ENCODE measurements at places on chromosomes 7 and 10.

- DNase-seq = no peak
These were observed 2.6 kb downstream of the MYO1G start for GRCh38 chr7:44976040-44976745.

GRCh38 chr7:69817121-69817520 is 218.8 kb downstream of the AUTS2 start:
- no peak for DNase-seq

DNA sequence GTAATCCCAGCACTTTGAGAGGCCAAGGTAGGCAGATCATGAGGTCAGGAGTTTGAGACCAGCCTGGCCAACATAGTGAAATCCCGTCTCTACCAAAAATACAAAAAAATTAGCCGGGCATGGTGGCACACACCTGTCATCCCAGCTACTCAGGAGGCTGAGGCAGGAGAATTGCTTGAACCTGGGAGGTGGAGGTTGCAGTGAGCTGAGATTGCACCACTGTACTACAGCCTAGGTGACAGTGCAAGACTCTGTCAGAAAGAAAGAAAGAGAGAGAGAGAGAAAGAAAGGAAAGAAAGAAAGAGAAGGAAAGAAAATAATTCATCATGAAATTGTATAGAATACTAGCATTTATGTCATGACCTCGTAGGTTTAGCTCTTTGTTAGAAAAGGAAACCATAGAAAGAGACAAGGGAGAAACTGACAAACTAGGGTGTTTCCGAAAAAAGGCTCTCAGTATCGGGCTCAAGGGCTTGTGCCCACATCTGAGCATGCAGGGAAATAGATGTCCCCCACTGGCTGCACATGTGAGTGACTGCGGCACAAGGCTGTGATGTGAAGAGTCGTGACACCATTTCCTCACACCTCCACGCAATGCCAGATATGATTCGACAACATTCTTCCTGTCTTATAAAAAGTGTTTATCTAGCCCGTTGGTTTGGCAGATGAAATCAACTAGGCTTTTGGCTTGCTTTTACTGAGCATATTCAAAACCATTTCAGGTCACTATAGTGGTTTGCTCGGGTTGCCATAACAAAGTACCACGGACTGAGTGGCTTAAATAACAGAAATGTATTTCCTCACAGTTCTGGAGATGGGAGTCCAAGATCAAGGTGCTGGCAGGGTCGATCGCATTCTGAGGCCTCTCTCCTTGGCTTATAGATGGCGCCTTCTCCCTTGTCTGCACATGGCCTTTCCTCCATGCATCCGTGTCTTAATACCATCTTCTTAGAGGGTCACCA is 2.0 kb downstream of the SRGN start:
- DNase-seq = no peak

DNA sequence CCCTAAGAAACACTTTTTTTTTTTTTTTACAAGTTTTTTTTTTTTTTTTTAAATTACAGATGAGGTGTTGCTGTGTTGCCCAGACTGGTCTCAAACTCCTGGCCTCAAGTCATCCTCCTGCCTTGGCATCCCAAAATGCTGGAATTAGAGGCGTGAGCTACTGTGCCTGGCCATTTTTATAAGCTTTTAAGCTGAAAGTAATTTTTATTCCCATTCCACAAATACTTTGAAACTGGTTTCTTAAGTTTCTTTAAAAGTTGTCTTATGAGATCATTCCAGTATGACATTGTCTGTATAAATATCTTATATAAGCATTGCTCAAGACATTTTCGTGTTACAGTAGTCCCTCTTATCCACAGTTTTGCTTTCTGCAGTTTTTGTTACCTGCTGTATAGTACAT is 61.4 kb upstream of the CYP26C1 start:
- DNase-seq = no peak

GRCh38 chr10:29486433-29486832 is 148.3 kb downstream of the SVIL start:
- no peak for DNase-seq

- DNase-seq = no peak
These were observed 176.2 kb downstream of the PTPRN2 start for GRCh38 chr7:158411232-158411950.

DNA sequence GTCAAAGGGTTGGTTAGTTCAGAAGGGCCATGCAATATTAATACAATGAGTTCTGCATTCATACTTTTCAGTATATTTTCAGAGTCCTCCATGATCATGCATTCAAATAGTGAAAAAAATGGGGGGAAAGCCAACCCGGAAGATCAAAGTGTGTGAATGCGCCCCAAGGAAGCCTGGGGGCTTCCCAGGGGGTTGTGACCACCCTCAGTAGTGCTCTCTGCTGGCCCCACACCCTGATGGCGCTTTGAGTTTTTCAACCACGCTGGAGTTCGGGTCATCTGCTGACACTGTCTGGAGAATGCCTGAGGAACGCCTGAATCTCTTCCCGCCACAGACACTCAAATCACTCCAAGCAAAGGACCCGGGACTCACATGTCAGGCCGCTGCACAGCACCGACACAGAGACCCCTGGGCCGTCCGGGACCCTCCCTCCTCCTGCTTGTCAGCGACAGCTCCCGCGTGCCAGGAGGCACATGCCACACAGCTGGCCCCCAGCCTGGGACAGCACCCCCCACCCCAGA is 1.0 kb downstream of the TNS3 start:
- DNase-seq = no peak

DNA sequence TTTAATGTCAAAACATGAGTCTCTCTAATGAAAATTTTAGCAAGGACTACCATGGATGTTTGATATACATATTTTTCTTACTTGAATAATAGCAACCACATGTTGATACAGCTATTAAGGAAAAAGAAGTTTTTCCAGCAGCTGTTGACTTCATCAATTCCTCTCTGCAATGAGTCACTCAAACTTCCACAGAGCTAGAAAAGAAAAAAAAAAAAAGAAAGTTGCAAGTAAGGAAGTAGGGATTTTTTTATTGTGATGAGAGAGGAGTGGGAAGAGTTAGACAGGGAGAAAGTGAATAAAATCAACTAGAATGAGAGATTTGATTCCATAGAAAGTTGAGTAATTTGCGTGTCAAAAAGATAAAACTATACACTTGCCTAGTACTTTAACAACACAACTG is 46.2 kb downstream of the CAV1 start:
- no peak for DNase-seq

DNA sequence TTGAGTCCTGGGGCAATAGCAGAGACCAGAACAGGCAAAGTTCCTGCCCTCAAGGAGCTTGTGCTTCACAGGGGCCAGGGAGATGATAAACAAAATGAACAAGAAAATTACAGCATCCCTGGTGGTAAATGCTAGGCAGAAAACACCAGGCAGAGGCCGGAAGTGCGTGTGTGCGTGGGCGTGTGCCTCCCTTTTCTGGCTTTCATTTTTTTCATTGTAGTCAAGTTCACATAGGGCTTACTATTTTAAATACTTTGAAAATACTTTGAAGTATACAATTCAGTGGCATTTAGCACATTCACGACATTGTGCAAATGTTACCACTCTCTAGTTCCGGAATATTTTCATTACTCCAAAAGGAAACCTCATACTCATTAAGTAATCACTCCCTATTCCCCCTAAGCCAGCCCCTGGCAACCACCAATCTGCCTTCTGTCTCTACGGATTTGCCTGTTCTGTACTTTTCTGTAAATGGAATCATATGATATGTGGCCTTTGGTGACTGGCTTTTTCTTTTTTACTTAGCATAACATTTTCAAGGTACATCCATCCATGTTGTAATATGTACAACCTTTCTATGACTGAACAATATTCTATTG is 88.1 kb upstream of the PDCD4 start:
- no peak for DNase-seq

DNA sequence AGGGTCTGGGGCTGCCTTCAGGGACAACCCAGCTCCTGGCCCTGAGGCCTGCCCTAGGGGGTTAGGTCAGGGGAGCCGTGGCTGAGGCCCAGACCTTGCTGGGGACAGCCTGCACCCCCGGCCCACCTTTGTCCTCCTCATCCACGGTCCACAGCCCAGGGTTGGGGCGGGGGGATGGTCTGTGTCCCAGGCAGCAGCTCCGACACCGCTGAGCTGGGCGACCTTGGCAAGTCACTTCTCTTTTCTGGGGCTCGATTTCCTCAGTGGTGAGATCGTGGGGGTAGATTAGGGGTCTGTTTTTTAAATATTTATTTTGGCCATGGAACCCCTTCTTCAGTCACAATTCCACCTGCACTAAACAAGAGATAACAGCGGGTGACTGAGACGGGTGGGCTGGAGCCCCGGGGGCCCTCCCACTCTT is 30.9 kb downstream of the DNAJB12 start:
- no peak for DNase-seq

GRCh38 chr10:5360318-5360915 is 4.3 kb upstream of the UCN3 start:
- DNase-seq = no peak

GRCh38 chr10:1363446-1364121 is 307.4 kb downstream of the WDR37 start:
- DNase-seq = no peak

GRCh38 chr7:365593-365992 is 75.6 kb downstream of the FOXL3 start:
- no peak for DNase-seq

DNA sequence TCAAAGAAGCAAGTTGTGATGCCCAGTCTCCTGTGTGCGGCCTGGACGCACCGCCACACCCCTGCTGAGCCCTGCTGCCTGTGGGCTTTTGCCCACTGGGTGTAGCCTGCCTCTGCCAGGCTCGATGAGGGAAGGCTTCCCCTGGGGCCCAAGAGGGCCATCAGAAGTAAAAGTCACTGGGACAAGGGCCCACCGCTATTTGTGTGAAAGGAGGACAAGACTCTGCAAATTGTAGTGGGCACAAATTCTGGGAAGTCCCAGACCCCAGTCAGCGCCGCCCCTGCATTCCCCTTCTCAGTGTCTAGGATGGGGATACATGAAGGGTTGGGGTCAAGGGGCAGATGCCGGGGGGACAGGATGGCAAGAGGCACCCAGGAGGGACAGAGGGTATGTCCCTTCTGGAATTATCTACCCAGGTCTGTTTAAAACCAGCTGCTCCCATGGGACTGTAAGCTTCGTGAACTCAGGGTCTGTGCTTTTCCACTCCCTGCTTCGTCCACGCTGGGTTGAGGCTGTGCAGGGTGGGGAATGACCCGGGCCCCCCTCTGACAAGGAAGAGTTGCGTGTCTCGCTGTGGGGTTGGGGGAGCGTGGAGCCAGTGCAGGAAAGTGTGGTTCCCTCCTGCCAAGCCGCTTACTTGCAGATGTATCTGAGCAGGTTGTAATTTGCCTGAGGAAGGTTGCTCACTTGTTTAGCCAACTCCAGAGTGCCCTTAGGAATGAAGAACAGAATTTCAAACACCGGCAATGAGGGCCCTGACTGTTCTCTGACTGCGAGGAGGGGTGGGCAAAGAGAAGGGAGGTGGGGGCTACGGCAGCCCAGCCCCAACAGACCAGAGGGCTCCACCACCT is 147.2 kb downstream of the MAPK8 start:
- no peak for DNase-seq

GRCh38 chr10:101303087-101303703 is 50.8 kb upstream of the BTRC start:
- peak; percentile 46 for DNase-seq

- DNase-seq = no peak
These were observed 206.1 kb downstream of the POU6F2 start for GRCh38 chr7:39183796-39184195.

DNA sequence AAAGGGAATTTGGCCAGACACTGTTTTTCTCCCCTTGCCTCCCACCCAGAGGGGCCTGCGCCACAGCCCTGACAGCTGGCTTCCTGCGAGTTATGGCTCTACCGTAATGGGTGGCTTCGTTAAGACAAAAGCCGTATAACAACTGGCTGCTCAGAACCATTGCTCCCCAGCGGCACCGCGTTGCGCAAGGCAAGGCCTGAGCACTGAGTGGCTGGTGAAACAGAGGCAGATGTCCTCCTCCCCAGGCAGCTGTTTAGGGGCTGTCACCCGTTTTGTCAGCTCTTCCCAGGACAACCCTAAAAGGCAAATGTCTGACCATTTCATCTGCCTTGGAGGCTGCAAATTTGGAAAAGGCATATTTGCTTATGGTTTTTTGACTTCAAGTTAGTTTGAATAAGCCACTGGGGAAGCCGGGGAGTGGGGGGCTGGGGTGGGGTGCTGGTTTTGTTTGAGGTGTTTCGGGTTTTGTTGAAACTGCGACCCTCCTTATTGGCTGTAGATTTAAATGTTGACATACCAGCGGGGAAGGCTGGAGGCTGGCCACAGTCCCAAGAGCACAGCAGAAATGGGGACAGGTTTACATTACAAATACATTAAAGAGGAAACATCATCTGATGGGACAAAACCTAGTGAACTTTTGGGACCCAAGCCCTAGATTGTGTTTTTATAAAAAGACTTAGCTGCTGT is 681 bp upstream of the SPOCK2 start:
- DNase-seq = peak; percentile 72

DNA sequence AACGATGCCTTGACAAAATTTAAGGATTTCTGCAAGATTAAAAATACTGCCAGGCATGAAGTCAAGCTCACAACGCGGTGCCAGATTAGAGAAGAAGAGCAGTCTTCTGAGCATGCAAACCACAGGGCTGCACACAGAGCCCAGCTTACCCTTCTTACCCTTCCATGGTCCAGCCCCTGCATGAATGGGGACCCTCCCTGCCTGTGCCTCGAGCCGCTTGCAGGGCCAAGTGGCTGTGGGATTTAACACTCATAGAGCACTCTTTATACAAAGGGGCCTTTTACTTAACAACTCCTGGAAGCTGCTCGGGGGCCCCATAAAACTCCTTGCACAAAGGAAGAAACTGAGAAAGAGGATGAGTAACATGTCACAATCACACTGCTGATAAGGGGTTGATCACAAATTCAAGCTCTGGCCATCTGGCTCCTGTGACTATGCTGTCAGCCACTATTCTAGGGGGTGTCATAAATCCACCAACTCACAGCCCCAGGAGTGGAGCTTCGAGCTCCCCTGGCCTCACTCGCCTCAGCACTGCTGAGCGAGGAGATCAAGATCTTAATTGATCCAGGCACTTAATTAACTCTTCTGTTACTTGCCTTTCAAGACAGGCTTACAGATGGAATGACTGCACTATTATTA is 514.8 kb downstream of the TNS3 start:
- peak; percentile 64 for DNase-seq

- peak; percentile 63 for DNase-seq
These were observed 34.7 kb upstream of the FOXI2 start for GRCh38 chr10:127702271-127702670.

GRCh38 chr10:55237462-55237861 is 436.4 kb upstream of the PCDH15 start:
- DNase-seq = no peak

DNA sequence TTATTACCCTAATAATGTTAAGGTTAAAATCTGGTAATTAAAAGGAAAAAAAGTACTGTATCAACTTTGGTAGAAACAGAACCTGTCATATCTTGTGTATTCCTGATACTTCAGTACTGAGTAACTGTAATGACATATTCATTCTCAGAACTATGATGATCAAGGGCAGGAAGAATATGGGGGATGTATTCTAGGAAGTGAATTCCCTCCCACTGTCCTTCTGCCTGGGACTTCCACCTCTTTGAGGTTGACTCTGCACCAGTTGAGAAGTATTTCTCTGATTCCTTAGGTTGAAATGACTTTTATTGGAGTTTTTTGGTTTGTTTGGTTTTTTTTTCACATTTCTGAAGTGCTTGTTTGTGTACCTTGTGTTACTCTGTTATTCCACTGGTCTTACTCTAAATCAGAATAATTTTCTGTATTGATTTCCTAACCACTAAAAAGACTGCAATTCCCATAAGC is 36.9 kb downstream of the WASL start:
- DNase-seq = no peak

- peak; percentile 81 for DNase-seq
These were observed 126.6 kb downstream of the LRRC4 start for GRCh38 chr7:127904670-127904985.

- peak; percentile 22 for DNase-seq
These were observed 94.0 kb downstream of the SLC37A3 start for GRCh38 chr7:140304191-140304799.
